ENCODE measurements at places on chromosomes 6 and 20. TPM values are rescaled to one million over a fixed set of nuclear protein-coding genes. Genes with fewer than 3 reads are reported as not detected.

Gene HMGN4
- total RNA-seq = 90.3 TPM

Gene SAMD5
- not detected for total RNA-seq

DNA sequence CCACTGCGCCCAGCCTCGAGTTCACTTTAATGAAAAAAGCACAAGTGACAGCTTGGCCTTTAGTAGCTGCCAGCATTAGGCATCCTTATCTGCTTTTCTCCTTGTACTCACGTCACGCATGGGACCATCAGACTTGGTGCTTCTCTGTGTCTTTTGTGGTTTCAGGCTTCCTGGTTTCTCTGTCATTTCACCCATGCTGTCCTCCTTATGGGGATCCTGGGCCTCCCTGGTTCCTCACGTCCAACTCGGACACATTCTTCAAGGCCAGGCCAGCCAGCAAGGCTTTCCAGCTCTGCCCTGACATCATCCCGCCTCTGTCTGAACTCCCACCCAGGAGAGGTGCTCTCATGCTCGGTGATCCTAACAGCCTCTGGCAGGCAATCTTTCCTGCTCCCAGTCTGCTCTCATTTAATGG is 83.2 kb downstream of the TIAM2 start:
- H3K27ac ChIP-seq = no peak overlapping the region
- peaks cover 10% of the 10 kb centered on the region for H3K4me1 ChIP-seq
- ATAC-seq = no peak

GRCh38 chr6:15369838-15370237 is 124.0 kb downstream of the JARID2 start:
- no peak overlapping the region for H3K27ac ChIP-seq
- no peaks in the 10 kb centered on the region for H3K27me3 ChIP-seq
- peaks cover 39% of the 10 kb centered on the region for H3K4me1 ChIP-seq
- ATAC-seq = no peak

- peak overlapping the region; percentile 77 for H3K27ac ChIP-seq
- H3K36me3 ChIP-seq = peaks cover 62% of the 10 kb centered on the region
- H3K4me1 ChIP-seq = peaks cover 40% of the 10 kb centered on the region
- H3K4me3 ChIP-seq = peak overlapping the region; percentile 96
Observed at GRCh38 chr6:110882274-110882619, 7.7 kb downstream of the AMD1 start.

- no peak overlapping the region for H3K4me3 ChIP-seq
- peaks cover 17% of the 10 kb centered on the region for H3K27me3 ChIP-seq
- no peak overlapping the region for H3K27ac ChIP-seq
- ATAC-seq = no peak
- peaks cover 9% of the 10 kb centered on the region for H3K4me1 ChIP-seq
Observed at GRCh38 chr6:17013701-17014100, 88.1 kb upstream of the STMND1 start.

Measured in activated T-helper 17 cell treated with anti-CD3 and anti-CD28 coated beads, Interleukin-2, amount 50 U/mL, for 72 hours (primary cell).